T-helper 17 cell (primary cell): ENCODE measurements at places on chromosomes 7 and 10.

GRCh38 chr7:6256677-6257535 is 15.5 kb downstream of the CYTH3 start:
- no peaks in the 10 kb centered on the region for H3K36me3 ChIP-seq
- H3K4me1 ChIP-seq: peaks cover 44% of the 10 kb centered on the region
- no peaks in the 10 kb centered on the region for H3K27me3 ChIP-seq
- H3K27ac ChIP-seq: peak overlapping the region; percentile 91
- H3K4me3 ChIP-seq: peak overlapping the region; percentile 57

GRCh38 chr7:88431882-88432281 is 125.2 kb upstream of the STEAP4 start:
- H3K4me3 ChIP-seq: no peak overlapping the region
- DNase-seq: no peak
- H3K27ac ChIP-seq: no peak overlapping the region
- peaks cover 19% of the 10 kb centered on the region for H3K27me3 ChIP-seq
- no peaks in the 10 kb centered on the region for H3K4me1 ChIP-seq

- H3K4me3 ChIP-seq: no peak overlapping the region
- H3K4me1 ChIP-seq: no peaks in the 10 kb centered on the region
- H3K27me3 ChIP-seq: no peaks in the 10 kb centered on the region
- H3K36me3 ChIP-seq: no peaks in the 10 kb centered on the region
Measured at GRCh38 chr7:40937879-40938278, 765.0 kb downstream of the INHBA start.

- H3K4me1 ChIP-seq: peaks cover 32% of the 10 kb centered on the region
- peak overlapping the region; percentile 95 for H3K27ac ChIP-seq
- peaks cover 2% of the 10 kb centered on the region for H3K36me3 ChIP-seq
- peak; percentile 15 for DNase-seq
- H3K4me3 ChIP-seq: peak overlapping the region; percentile 67
Measured at GRCh38 chr10:6300106-6300783, 97.5 kb downstream of the PFKFB3 start.

GRCh38 chr10:91513598-91514424 is 103.7 kb downstream of the HECTD2 start:
- no peaks in the 10 kb centered on the region for H3K4me1 ChIP-seq
- H3K36me3 ChIP-seq: no peaks in the 10 kb centered on the region
- H3K4me3 ChIP-seq: no peak overlapping the region
- H3K27me3 ChIP-seq: no peaks in the 10 kb centered on the region
- no peak for DNase-seq

DNA sequence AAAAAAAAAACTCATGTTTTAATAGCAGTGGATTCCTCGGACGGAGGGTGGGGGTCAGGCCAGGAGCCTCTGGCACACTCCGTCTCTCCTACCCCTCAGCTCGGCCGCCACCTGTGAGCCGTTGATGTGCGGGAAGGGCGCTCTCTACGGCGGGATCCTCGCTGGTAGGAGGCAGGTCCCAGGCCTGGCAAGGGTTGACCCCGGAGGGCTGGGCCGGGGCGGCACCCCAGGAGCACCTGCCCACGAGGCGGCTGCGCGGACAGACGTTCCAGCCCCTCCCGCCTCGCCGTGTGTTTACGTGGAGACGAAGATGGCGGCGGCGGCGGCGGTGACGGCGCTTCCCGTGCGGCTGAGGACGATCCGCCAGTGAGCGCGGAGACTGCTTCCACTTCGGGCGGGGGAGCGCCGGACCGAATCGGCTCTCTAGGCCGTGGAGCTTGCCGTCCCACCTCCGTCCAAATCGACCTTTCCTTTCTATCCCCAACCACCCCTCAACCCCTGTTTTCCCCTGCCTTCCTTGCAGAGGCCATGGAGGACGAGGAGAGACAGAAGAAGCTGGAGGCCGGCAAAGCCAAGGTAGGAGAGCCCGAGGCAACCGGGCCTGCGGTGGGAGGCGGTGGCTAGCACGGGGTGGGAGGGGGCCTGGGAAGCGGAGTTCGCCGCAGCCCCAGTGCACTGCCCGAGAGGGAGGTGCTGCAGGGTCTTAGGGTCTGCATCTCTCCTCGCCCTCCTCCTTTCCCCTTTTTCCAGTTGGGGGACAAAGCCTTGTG is at the start of gene AKAP9:
Gene AKAP9 (plus strand): TSS at position 291 of the 770 bp plus-strand sequence. CDS start 238 bp downstream, at position 529.
- no peaks in the 10 kb centered on the region for H3K27me3 ChIP-seq
- H3K36me3 ChIP-seq: peaks cover 6% of the 10 kb centered on the region
- H3K4me3 ChIP-seq: peak within 1 kb of the TSS; percentile 98
- DNase-seq: peak; percentile 85
- H3K4me1 ChIP-seq: peaks cover 25% of the 10 kb centered on the region

DNA sequence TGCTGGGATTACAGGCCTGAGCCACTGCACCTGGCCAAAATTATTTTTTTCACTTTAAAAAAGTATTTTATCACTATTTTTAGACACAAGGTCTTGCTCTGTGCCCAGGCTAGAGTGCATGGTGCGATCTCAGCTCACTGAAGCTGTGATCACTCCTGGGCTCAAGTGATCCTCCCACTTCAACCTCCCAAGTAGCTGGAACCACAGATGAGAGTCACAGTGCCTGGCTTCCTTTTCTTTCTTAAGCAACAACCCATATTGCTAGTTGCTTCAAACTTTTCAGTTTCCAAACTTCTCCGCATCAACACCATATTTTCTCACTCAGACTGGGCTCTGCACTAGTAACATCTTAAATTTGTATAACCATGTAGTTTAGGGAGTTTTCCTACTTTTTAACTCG is 9.5 kb upstream of the SMC3 start:
- H3K27me3 ChIP-seq: peaks cover 40% of the 10 kb centered on the region
- H3K4me3 ChIP-seq: no peak overlapping the region
- no peak overlapping the region for H3K27ac ChIP-seq
- peaks cover 3% of the 10 kb centered on the region for H3K36me3 ChIP-seq
- H3K4me1 ChIP-seq: peaks cover 11% of the 10 kb centered on the region
- DNase-seq: no peak

- no peak for DNase-seq
- H3K36me3 ChIP-seq: no peaks in the 10 kb centered on the region
- H3K4me3 ChIP-seq: no peak overlapping the region
- no peaks in the 10 kb centered on the region for H3K4me1 ChIP-seq
- no peak overlapping the region for H3K27ac ChIP-seq
Measured at GRCh38 chr10:52357971-52358370, 43.9 kb downstream of the DKK1 start.

DNA sequence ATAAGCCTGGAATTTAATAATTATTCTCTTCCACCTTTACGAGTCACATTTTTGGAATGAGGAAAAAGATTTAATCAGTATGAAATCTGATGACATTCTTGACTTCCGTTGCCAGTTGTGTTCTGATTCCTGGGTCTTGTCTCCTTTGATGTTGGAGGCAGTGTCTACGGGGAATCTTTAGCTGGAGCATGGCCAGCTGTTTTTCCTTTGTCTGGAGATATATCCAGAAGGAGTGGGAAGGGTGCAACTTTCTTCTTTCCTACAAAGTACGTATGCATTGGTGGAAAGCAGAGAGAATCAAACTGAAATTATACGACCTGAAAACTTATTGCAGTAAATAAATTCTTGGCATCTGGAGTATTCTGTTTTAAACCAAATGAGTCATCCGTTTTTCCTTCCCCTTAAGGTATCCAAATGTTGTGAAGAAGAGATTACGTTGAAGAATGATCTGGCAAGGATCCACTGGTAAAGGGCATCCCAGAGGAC is 6.9 kb upstream of the GNG11 start:
- H3K36me3 ChIP-seq: no peaks in the 10 kb centered on the region
- no peak overlapping the region for H3K4me3 ChIP-seq
- peaks cover 21% of the 10 kb centered on the region for H3K27me3 ChIP-seq
- peaks cover 2% of the 10 kb centered on the region for H3K4me1 ChIP-seq
- no peak for DNase-seq
- H3K27ac ChIP-seq: no peak overlapping the region

GRCh38 chr10:15373199-15373598 is 2.1 kb upstream of the FAM171A1 start:
- no peak overlapping the region for H3K27ac ChIP-seq
- peaks cover 20% of the 10 kb centered on the region for H3K4me1 ChIP-seq
- H3K36me3 ChIP-seq: no peaks in the 10 kb centered on the region
- H3K4me3 ChIP-seq: no peak overlapping the region
- peaks cover 6% of the 10 kb centered on the region for H3K27me3 ChIP-seq

DNA sequence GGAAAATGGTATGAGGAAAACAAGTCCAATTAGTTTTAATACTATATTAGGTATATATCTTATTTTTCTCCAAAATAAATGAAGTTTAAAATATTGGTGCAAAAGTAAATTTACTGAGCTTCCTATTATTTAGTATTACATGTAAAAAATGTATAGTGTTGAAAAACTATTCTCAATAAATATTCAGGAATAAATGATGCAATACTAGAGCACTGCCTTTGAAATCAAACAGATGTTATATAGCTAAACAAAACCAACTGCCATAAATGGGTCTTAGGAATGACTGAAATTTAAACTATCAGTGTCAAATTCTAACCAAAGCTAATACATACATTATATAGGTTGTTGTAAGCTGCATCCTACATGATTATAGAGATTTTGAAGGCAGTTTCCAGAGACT is 1434.0 kb upstream of the LRRTM3 start:
- no peaks in the 10 kb centered on the region for H3K36me3 ChIP-seq
- H3K27ac ChIP-seq: no peak overlapping the region
- no peaks in the 10 kb centered on the region for H3K27me3 ChIP-seq
- DNase-seq: no peak
- no peaks in the 10 kb centered on the region for H3K4me1 ChIP-seq

GRCh38 chr7:37376386-37376785 is 72.3 kb downstream of the ELMO1 start:
- peaks cover 5% of the 10 kb centered on the region for H3K4me1 ChIP-seq
- DNase-seq: no peak
- no peak overlapping the region for H3K27ac ChIP-seq
- no peak overlapping the region for H3K4me3 ChIP-seq

GRCh38 chr7:76225379-76225778 is 23.7 kb downstream of the SRRM3 start:
- H3K4me3 ChIP-seq: no peak overlapping the region
- H3K4me1 ChIP-seq: no peaks in the 10 kb centered on the region
- peaks cover 53% of the 10 kb centered on the region for H3K27me3 ChIP-seq
- H3K36me3 ChIP-seq: peaks cover 12% of the 10 kb centered on the region

GRCh38 chr10:78129211-78129610 is 95.5 kb downstream of the RPS24 start:
- H3K4me1 ChIP-seq: no peaks in the 10 kb centered on the region
- no peak overlapping the region for H3K4me3 ChIP-seq
- DNase-seq: no peak
- no peak overlapping the region for H3K27ac ChIP-seq
- no peaks in the 10 kb centered on the region for H3K36me3 ChIP-seq

- no peaks in the 10 kb centered on the region for H3K36me3 ChIP-seq
- H3K27me3 ChIP-seq: no peaks in the 10 kb centered on the region
- no peaks in the 10 kb centered on the region for H3K4me1 ChIP-seq
Measured at GRCh38 chr7:46568420-46569132, 647.5 kb upstream of the IGFBP3 start.

- peaks cover 2% of the 10 kb centered on the region for H3K36me3 ChIP-seq
- no peak for DNase-seq
- H3K27ac ChIP-seq: no peak overlapping the region
- peaks cover 38% of the 10 kb centered on the region for H3K27me3 ChIP-seq
- no peaks in the 10 kb centered on the region for H3K4me1 ChIP-seq
Measured at GRCh38 chr10:94239696-94240095, 123.0 kb downstream of the NOC3L start.

GRCh38 chr10:31062856-31063255 is 31.2 kb upstream of the ZNF438 start:
- peaks cover 42% of the 10 kb centered on the region for H3K27me3 ChIP-seq
- DNase-seq: no peak
- H3K4me1 ChIP-seq: no peaks in the 10 kb centered on the region
- no peak overlapping the region for H3K4me3 ChIP-seq
- no peak overlapping the region for H3K27ac ChIP-seq

DNA sequence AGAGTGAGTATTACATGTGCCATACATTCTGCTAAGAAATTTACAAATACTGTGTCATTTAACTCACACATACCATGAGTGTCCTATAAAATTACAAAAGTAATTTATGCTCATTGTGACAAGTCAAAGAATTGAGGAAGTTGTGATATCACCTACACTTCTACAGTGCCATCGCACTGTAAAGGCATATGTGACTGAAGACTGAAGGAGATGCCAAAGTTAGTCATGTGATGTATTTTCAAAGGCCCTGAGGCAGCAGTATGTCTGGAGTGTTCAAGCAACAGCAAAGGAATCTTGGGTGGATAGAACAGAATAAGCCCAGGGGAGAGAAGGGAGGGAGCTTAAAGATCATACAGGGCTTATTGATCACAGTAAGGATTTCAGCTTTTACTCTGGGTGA is 176.8 kb downstream of the WNT2 start:
- H3K36me3 ChIP-seq: peaks cover 7% of the 10 kb centered on the region
- H3K4me1 ChIP-seq: peaks cover 2% of the 10 kb centered on the region
- H3K27ac ChIP-seq: no peak overlapping the region
- H3K4me3 ChIP-seq: no peak overlapping the region

DNA sequence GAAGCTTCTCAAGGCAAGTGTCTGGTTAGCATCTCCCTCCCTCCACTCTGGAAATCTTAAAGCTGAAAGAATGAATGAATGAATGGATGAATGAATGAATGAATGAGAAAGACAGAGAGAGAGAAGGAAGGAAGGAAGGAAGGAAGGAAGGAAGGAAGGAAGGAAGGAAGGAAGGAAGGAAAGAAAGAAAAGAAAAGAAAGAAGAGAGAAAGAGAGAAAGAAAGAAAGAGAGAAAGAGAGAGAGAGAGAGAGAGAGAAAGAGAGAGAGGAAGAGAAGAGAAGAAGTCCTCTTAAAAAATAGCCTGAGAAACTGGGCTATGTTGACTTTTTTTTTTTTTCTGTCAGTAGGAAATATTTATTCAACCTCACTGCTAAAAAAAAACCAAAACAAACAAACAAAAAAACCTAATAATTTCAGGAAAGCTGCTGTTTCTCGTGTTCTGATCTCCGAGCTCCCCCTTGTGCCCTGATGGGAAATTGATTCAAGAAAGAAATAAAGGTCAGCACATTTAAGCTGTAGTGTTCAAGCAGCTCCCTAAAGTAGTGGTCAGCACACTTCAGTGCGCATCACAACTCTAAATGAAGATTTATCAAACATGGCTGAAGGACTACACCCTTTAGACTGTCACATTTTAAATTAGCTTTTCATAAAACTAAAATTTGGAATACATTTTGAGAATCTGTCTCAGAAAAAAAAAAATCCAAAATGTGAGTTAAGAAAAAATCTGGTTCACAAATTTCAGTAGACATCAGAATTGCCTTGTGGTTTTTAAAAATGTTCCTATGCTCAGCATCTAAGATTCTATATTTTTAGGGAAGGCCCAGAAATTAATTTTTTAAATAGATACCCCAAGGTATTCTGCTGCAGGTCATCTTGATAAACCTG is 154.3 kb downstream of the ELAPOR2 start:
- H3K27ac ChIP-seq: no peak overlapping the region
- no peak for DNase-seq
- no peak overlapping the region for H3K4me3 ChIP-seq
- H3K36me3 ChIP-seq: no peaks in the 10 kb centered on the region

DNA sequence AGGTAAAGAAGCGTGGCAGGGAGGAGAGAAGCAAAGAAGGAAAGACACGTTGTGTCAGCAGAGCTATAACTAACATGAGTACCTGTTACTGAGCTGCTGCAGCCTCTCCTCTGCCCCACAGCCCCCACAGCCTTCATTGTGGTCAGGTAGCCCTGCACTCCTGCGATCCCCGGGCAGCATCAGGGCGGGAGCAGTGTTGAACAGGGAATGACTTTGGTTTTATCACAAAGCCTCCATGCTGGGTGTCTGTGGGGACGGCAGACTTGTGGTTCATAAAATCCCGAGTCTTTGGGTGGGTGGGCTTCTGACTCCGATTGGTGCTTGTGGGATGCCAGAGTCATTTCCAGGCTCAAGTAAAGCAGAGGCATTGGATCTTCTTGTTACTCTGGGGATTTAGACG is 14.8 kb upstream of the PRKAG2 start:
- DNase-seq: no peak
- no peaks in the 10 kb centered on the region for H3K36me3 ChIP-seq
- H3K27ac ChIP-seq: no peak overlapping the region
- H3K4me1 ChIP-seq: no peaks in the 10 kb centered on the region
